Fibroblast of the aortic adventitia (primary cell): ENCODE measurements at places on chromosomes 4 and X. TPM values are rescaled to one million over a fixed set of nuclear protein-coding genes. Genes with fewer than 3 reads are reported as not detected.

The UGT8 gene
- total RNA-seq = 0.27 and 0.33 TPM in 2 replicates

The TCP11X2 gene
- total RNA-seq = not detected in 2 replicates

The ADH1A gene
- 0.27 TPM in 1 of 2 replicates, not detected in the other for total RNA-seq

The OPRPN gene
- total RNA-seq = not detected in 2 replicates

The PLP2 gene
- 8.7 and 93.2 TPM in 2 replicates for total RNA-seq

The TRIM61 gene
- 1.1 and 2.5 TPM in 2 replicates for total RNA-seq

The ZNF711 gene
- total RNA-seq = 0.09 and 2.0 TPM in 2 replicates

The SSX2B gene
- 0.09 TPM in 1 of 2 replicates, not detected in the other for total RNA-seq

The WAS gene
- total RNA-seq = 0.09 TPM in 1 of 2 replicates, not detected in the other

The PNMA6A gene
- total RNA-seq = 1.3 and 14.9 TPM in 2 replicates

The FAM47E gene
- total RNA-seq = 0.18 TPM in 1 of 2 replicates, not detected in the other

The MGAT4D gene
- not detected in 2 replicates for total RNA-seq

The POU3F4 gene
- total RNA-seq = not detected in 2 replicates

The PNCK gene
- total RNA-seq = 0.33 TPM in 1 of 2 replicates, not detected in the other

The BRS3 gene
- total RNA-seq = not detected in 2 replicates

The ASB5 gene
- total RNA-seq = 0.09 TPM in 1 of 2 replicates, not detected in the other

The PNMA6E gene
- not detected in 2 replicates for total RNA-seq

The TASL gene
- total RNA-seq = not detected in 2 replicates

The DCAF8L2 gene
- not detected in 2 replicates for total RNA-seq

The VCX3A gene
- total RNA-seq = not detected in 2 replicates

The SUPT20HL1 gene
- total RNA-seq = not detected in 2 replicates

The AADAT gene
- total RNA-seq = 6.2 and 7.4 TPM in 2 replicates

The CRLF2 gene
- not detected in 2 replicates for total RNA-seq

The BMP3 gene
- total RNA-seq = 0.18 TPM in 1 of 2 replicates, not detected in the other

The ENPP6 gene
- 0.18 TPM in 1 of 2 replicates, not detected in the other for total RNA-seq

The CLCN4 gene
- 6.7 and 15.1 TPM in 2 replicates for total RNA-seq

The MYOZ2 gene
- 0.36 and 0.74 TPM in 2 replicates for total RNA-seq

The KCTD8 gene
- total RNA-seq = 1.1 and 3.2 TPM in 2 replicates

The MMAA gene
- total RNA-seq = 9.2 and 15.9 TPM in 2 replicates

The CLIC2 gene
- 12.6 and 104 TPM in 2 replicates for total RNA-seq

The ASMT gene
- not detected in 2 replicates for total RNA-seq

The FREM3 gene
- not detected in 2 replicates for total RNA-seq

The AMOT gene
- total RNA-seq = 9.1 and 11.0 TPM in 2 replicates

The ZNF630 gene
- 0.81 and 2.0 TPM in 2 replicates for total RNA-seq

The SYN1 gene
- 0.09 TPM in 1 of 2 replicates, not detected in the other for total RNA-seq

The GRPR gene
- total RNA-seq = not detected in 2 replicates

The IRS4 gene
- total RNA-seq = not detected in 2 replicates

The EPGN gene
- total RNA-seq = 0.90 TPM in 1 of 2 replicates, not detected in the other

The FAM9C gene
- not detected in 2 replicates for total RNA-seq

The PDZD4 gene
- 0.09 and 1.1 TPM in 2 replicates for total RNA-seq

The ERCC6L gene
- total RNA-seq = 9.9 TPM in 1 of 2 replicates, not detected in the other

The GRID2 gene
- total RNA-seq = 0.25 and 0.63 TPM in 2 replicates

The TLR2 gene
- not detected in 2 replicates for total RNA-seq
